ENCODE measurements at places on chromosomes 5 and 9. TPM values are rescaled to one million over a fixed set of nuclear protein-coding genes. Genes with fewer than 3 reads are reported as not detected.

DNA sequence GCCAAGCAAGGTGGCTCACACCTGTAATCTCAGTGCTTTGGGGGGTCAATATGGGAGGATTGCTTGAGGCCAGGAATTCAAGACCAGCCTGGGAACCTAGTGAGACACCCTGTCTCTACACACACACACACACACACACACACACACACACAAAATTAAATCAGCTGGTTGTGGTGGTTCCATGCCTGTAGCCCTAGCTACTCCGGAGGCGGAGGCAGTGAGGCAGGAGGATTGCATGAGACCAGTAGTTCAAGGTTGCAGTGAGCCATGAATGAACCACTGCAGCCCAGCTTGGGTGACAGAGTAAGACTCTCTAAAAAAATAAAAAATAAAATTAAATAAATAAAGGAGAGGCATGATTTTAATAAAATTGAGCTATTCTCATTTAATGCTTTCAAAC is 13.1 kb downstream of the CEMIP2 start:
- no peak for DNase-seq

GRCh38 chr9:97761056-97761598 is 64.0 kb upstream of the XPA start:
- no peak for DNase-seq

- no peak for DNase-seq
Observed at GRCh38 chr5:78979909-78980308, 5.2 kb downstream of the ARSB start.

DNA sequence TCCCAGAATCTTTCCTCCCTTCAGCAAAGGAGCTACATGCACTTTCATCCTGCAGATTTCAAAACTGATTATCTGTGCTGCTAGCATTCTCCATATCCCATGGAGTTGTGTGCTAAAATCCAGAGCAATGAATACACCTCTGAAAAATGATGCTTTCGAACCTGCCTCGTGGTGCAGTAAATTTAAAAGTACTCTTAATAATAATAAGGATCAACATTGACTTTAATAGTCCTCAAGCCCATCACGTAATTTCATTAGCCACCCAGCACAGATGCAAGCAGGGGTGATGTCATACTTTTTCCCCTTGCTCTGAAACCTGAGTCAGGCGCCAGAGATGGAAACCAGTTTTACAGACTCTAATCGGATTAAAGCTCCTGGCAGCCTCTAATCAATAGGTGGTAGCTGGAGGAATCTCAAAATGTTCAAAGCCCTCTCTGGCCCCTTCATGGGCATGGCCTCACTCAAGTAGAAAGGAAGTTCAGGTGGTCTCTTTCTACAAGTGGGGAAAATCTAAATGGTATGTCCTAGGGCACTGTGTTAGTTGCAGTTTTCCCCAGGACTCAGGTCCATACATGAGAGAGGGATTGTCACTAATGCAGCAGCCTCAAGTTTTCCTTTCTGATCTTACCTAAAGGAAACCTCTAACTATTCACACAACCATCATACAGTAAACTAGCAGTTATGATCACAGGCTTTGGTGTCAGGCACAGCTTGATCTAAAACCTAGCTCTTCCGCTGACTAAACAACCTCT is 221.6 kb upstream of the SLC30A5 start:
- no peak for DNase-seq

DNA sequence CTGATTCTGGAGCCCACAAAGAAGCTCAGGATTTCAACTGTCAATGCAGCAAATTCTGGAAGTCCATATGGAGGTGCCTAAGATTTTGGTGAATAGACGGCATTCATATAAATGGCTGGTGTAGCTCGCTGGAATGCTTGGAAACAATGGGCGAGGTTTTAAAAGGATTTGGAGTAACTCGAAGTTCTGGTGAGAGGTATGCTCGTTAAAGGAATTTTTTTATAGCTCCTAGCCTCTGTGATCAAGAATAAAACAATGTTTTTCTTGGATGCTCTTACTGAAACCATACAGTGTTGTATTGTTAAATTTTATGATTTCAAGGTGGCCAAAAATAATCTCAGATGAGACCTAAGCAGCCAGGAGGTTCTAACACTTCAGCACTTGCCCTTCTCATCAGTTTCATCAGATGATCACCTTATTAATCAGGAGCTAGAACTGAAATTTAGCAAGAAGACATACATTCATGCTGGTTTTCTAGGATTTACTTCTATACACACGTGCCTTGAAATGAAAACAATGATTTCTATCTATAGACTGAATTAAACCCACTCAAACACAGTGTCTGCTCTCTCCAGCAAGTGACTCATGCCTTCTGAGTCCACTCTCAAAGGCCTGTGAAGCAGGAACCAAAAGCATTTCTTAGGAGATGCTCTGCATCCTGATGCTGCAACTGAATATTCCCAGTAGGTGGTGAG is 79.2 kb downstream of the OTULIN start:
- no peak for DNase-seq

- no peak for DNase-seq
Observed at GRCh38 chr9:136808075-136808805, 492 bp downstream of the RABL6 start.

- no peak for DNase-seq
Observed at GRCh38 chr5:69129413-69129812, 35.6 kb downstream of the SLC30A5 start.

- no peak for DNase-seq
Observed at GRCh38 chr5:141603923-141604717, 14.7 kb downstream of the DIAPH1 start.

- no peak for DNase-seq
Observed at GRCh38 chr5:178581621-178582020, 8.6 kb downstream of the COL23A1 start.

DNA sequence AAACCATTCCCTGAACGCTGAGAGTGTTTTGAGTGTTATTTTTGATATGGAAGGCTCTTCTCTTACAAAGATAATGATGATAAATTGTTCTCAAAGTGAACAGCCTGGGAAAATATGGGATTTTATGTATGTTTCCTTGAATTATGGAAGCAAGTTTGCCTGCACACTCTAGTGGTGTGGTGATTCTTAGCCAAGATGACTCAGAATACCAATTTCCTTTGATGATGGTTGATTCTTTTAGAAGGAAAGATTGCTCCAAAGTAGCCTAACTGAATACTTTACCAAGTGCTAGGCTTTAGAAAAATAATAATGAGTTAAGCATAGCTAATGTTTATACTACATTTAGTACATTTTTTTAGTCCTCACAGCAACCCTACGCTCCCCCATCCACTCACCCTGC is 243.4 kb downstream of the EBF1 start:
- no peak for DNase-seq

- DNase-seq, result no peak
Observed at GRCh38 chr5:116669261-116670031, 94.8 kb upstream of the SEMA6A start.

DNA sequence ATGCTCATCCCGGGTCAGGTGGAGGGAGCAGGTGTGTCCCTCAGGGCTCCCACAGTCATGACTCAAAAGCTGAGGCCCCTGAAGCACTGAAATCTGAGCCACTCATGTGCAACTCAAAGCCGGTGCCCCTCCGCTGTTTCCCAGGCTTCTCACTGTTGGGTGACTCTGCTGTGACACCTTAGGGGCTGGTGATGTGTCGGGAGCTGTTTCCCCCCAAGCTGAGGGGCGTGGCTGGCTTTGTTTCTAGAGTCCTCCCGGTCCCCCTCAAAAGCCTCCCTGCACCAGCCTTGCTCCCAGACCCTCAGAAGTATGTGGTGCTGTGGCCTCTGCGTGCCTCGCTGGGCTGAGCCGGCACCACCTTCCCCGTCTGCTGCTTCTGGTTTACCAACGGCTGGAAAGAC is 39.7 kb downstream of the PLPP7 start:
- no peak for DNase-seq

DNA sequence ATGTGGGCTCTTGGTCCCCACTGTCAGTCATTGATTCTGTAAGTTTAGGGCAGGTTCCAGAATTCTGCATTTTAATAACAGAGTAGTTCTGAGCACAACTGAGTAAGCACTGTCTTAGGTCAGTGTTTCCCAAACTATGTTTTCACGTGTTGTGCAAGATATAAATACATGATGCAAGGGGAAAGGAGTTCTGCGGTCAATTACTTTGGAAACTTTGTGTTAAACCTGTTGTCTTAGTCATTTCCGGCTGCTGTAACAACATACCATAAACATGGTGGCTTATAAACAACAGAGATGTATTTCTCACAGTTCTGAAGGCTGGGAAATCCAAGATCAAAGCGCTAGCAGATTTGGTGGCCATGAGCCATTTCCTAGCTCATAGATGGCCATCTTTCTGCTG is 69.8 kb downstream of the EQTN start:
- DNase-seq, result no peak

DNA sequence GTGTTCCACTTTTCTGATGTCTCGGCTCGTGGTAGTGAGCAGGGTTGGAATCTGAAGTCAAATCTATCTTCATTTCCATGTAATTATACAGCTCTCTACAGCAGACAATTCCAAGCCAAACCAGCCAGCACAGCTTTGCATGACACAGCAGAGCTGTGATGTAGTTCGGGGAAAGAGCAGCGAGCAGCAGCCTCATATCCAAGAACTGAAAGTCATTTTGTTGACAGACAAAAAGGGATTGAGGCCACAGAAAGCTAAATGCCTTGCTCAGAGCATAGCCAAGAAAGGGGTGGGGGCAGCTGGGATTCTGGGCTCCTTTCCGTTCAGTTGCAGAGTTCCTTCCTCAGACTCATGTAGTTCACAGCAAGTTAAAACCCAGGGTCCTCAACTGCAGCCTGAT is 32.1 kb downstream of the LCP2 start:
- DNase-seq, result no peak

GRCh38 chr9:89435071-89435823 is 62.7 kb downstream of the SEMA4D start:
- no peak for DNase-seq

- no peak for DNase-seq
Observed at GRCh38 chr5:10854506-10855277, 93.7 kb upstream of the DAP start.

The ADRB2 gene
- 25.3 TPM for total RNA-seq

The WNK2 gene
- 1.1 TPM for total RNA-seq

DNA sequence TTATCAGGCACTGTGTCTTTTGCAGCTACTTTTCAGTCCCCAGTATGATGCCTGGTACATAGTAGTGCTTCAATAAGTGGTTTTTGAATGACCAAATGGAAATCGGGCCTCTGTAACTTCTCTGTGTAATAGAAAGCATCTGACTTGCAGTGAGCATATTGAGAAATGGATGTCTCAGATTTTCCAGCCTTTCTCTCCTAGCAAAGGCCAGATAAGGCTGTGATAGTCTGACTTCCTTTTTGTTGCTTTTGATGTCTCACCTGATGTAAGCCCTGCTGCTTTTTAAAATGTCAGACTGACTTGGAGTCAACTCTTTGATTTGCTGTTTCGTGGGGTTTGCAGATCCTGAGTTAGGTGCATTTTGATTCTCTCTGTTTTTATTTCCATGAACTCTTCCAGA is 590.0 kb upstream of the ZNF608 start:
- no peak for DNase-seq

DNA sequence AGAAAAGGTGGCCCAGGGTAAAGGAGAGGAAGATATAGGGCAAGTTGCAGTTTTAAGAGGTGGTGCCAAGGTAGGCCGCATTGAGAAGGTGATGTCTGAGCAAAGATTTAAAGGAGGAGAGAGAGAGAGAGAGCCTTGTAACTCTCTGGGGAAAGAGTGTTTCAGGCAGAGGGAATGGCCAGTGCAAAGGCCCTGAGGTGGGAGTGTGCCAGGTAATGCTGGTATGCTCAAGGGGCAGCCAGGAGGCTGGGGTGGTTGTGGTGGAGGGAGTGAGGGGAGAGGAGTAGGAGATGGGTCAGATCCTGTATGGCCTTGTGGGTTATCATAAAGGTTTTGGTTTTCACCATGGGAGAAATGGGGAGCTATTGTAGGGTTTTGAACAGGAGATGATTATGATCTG is 9.9 kb downstream of the MCCC2 start:
- DNase-seq, result no peak

DNA sequence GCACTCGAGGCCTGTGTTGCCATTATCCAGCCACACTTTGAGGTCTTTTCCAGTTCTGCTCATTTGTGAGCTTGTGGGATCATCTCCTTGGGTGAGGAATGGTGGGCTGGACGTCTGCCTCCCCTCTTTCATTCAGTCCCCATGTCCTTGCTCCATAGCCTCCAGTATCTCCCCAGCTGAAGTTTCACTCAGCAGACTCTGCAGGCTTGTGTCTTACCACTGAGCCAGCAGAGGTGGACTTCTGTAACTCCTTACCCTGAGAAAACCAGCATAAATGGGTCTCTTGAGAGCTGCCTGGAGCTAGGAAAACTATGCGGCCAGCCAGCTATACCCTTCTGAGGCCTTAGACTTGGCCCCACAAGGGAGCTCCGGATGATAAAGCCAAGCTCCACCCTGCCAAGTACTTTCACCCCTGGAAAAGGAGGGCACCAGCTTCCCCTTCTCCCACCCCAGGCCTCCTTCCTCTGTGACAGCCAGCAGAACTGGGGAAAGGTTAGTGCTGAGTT is 12.2 kb downstream of the IRF1 start:
- no peak for DNase-seq

GRCh38 chr9:4258320-4259090 is 41.4 kb downstream of the GLIS3 start:
- DNase-seq, result no peak

The TDRD7 gene
- 15.1 TPM for total RNA-seq

The BHMT gene
- total RNA-seq, result 1.9 TPM

DNA sequence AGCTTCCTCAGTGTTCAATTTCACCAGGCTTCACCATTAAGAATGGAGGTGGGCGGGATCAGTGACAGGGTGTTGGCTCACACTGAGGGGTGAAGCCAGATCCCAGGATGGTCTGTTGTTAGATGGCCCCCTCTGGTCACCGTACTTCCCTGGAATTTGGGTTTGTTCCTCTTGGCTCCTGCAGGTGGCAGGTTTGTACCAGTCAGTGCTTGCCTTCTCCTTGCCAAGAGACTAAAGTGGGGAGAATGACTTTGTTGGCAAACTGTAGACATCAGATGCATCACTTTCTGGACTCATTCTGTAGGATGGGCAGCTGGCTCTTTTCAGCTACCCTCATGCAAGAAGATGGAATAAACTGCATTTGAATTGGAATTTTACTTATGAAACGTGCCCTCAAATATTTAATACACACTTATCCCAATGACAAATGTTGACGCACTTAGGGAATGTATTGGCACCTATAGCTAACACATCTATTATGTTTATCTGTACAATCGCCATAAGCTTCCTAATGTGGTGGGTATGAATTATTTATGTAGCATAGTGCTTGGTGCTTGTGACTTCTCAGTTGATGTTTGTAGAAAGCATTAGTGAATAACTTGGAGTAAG is 31.4 kb upstream of the ANKRD55 start:
- DNase-seq, result no peak

GRCh38 chr5:107100121-107100520 is 570.6 kb downstream of the EFNA5 start:
- no peak for DNase-seq

The GRK6 gene
- total RNA-seq, result 30.1 TPM

DNA sequence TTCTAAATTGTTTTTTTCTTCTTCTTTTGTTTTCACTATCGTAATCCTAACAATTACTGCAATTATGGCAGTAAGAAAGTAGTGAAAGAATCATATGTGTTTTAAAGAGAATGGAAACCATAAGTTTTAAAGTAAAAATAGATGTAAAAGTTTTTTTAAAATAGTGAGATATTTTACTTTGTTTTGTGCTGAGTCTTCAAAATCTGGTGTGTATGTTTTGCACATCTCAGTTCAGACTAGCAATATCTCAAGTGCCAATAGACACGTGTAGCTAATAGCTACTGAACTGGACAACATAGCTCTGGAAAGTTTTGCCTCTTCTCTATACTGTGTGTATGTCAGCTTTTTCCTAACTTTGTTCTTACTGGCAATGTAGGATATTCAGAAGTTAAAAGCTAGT is 45.0 kb downstream of the CDH6 start:
- DNase-seq, result no peak
